ENCODE measurements at places on chromosomes 2 and 18.

DNA sequence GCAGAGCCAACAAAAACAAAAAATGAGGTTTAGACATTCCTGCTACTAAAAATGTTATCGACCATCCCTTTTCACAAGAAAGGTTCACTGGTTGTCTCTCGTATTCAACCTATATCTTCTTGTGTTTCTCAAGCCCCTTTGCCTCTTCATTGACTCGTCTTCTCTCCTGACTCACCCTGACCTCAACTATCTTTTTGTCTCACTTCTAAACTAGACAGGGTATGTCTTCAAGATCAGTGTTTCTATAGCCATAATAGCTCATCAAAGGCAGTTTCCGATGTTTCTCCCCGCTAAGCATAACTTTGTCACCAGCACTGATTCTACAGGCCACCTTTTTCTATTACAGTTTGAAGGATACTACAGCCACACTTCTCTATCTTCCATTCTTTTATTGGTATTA lies 178.4 kb downstream of the MEMO1 start:
- DNase-seq, result no peak

DNA sequence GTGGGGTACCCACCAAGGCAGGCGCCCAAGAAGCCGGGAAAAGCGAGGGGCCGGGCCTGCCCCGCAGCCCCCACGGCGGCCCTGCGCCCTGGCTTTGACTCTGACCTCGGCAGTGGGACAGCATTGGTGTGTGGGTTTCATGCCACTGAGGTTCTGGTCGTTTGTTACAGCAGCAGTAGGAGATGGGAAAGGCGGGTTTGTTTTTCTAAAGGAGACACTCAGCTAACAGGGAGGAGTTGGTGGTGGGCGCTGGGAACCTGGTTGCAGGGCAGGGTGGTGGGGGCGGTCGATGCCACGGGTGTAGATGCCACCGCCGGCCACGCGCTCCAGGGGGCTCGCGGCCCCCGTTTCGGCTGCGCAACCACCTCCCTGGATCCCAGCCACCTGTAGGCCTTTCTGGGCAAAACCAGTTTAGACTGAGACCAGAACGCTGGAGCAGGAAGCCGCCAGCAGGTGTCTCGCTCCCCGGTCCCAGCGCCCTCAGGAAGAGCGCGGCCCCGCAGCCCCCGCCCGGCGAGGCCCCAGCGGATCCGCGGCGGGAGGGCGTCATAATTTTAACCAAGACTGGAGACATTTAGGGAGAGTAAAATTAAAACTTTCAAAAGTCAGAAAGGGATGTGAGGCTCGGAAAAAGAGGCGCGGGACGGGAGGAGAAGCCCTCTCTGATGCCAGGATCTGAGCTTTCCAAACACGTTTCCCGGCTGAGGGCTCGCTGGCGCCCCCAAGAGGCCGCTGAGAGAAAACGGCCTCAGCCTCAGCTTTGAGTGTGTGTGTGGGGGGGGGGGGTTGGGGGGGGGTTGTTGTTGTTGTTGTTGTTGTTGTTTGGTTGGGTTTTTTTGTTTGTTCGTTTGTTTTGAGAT lies 17.4 kb downstream of the CIDEA start:
- DNase-seq, result peak; percentile 77

- DNase-seq, result no peak
These were observed 1.9 kb upstream of the IL36RN start for GRCh38 chr2:113057117-113057516.

DNA sequence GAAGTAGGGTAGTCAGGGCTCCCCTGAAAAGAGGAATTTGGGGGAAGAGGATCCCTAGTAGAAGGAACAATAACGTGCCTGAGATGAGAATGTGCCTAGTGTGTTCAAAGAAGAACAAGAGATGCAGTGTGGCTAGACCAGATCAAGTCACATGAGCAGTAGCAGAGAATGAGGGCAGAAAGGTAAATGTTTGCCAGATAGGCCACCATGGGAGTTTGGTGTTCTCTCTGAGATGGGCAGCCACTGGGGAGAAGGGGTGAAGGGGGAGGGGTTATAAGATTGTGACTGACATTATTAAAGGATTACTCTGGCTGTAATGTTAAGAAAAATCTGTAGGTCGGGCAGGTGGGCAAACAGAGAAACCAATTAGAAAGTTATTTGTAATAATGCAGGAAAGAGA lies 166.0 kb downstream of the LCLAT1 start:
- DNase-seq, result no peak

DNA sequence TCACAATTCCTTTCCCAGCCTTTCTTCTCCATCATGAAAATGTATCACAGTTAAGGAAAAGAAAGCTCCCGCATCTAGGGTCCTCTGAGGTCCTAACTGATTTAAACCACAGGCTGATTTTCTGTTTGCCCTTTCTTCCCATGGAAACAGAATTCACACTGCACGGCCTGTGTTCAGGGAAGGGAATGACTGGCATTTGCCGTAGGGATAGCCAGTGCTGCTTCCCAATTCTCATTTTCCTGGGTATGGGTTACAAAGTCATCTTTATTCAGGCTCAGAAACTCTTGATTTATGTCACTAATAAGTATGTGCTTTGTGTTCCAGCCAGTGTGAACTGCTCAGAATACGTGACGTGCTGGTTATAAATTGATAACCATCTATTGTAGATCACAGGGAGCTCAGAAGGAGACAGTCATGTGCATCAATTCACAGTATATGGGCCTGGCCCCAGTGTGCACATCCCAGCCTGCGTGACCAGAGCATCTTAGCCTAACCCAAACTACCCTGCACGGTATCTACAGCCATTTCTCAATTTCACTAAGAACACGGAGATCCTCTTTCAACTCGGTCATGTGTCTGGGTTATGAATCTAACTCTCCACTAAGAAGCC lies 163.3 kb downstream of the LRRC30 start:
- no peak for DNase-seq

DNA sequence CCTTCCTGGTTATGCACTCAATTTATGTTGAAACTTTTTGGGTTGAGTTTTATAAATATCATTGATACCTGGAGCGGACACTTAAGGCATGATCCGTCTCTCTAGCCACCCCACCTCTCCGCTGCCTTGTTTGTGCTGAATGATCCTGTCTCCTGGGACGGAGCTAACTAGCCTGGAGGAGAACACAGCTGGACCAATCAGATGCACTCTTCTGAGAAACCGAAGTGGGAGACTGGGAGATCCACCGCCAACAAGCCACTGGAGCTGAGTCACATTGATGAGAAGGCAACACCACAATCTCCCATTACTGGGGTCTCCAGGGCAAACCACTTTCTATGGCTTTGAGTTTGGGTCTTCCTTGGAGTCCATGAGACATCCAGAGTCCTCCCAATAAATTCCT lies 29.3 kb downstream of the CYP26B1 start:
- no peak for DNase-seq

DNA sequence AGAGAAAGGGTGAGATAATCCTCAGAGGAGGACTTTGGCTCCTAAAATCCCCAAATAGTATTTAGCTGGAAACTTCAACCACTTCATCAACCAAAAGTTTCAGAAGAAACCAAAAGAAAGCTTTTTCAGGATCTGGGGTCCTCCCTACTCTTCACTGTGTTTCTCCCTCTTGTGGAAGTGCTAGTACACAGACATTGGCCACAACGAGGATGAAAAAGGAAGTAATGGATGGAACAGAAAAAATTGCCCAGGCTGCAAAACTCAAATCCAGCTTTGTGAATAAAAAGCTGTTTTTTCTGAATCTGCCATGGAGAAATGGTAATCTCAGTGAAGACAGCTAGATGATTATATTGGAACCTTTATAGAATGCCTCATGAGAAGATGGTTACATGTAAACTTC lies 4.0 kb downstream of the PID1 start:
- no peak for DNase-seq
